Kidney tubule cell (primary cell): ENCODE measurements at places on chromosomes 6 and 20.

DNA sequence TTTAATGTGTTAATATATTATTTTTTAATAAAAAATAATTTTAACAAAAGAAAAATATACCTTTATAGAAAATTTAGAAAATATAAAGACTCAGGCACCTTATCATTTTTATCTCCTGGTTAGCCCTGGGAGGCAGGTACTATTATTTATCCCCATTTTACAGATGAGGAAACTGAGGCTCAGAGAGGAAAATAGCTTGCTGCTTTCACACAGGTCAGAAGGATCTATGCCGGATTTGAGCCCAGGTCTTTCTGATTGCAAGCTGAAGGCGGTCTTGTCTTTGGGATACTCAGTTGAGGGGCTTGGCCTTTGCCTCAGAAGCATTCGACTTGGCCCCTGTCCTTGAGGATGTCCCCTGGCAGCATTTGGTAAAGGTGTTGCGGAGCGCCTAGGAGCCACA is 11.5 kb upstream of the OSER1 start:
- DNase-seq: no peak

- DNase-seq: no peak
These were observed 14.5 kb downstream of the PERP start for GRCh38 chr6:138092686-138093085.

DNA sequence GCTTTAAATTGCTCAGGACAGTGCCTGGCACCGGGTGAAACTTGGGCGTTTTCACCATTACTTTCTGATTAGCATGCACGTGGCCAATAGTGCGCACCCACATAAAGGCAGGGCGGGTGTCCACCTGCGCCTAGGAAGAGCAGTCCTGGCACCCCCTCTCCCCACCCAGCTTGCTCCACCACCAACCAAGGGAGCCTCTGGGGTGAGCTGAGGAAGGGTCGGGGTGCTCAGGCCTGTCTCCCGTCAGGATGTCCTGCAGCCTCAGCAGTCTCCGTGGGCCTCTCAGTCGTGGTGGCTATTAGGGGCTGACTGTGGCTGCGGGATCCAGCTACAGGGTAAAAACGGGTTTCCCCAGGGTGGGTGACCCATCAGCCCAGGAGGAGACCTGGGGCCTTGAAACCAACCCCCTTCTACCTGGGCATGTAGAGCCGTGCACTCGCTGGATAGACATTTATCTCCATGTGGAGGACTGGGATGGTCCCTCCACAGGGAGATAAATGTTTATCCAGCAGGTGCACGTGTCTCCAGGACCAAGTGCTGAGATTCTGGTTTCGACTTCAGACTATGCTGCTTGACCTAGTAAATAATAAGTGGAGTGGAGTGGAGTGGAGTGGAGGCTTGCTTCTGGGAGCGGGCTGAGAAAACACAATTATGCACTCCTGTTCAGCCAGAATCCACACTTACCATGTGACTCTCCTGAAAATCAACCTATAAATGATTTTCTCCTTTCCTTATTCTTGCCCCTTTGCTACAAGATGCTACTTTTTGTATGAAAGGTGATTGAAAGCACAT is 91.1 kb downstream of the ZDHHC14 start:
- DNase-seq: no peak

GRCh38 chr6:28941684-28942448 is 18.1 kb upstream of the TRIM27 start:
- DNase-seq: no peak

GRCh38 chr20:39588148-39588757 is 626.1 kb downstream of the DHX35 start:
- no peak for DNase-seq

DNA sequence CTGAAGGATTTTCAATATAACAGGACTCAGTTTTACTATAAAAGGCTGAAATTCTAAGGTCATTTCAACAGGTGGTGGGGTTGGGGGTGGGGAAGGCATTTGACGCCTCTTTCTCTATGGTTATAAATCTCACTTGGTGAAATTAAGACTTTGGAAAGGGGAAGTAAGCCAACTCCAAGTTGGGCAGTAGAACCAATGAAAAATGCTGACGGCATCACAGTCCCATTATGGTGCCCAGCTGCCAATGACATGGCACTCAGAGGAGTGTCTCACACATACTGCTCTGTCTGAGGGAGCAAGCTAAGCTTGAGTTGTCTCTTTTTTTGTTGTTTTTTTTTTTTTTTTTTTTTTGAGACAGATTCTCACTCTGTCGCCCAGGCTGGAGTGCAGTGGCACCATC is 4.7 kb downstream of the SLC16A10 start:
- DNase-seq: no peak

GRCh38 chr6:167428664-167429333 is 103.9 kb downstream of the TTLL2 start:
- DNase-seq: no peak

GRCh38 chr6:162821102-162821501 is 93.3 kb downstream of the PACRG start:
- no peak for DNase-seq

- DNase-seq: no peak
These were observed 35.7 kb downstream of the PDE10A start for GRCh38 chr6:165627366-165627765.

- DNase-seq: no peak
These were observed 76.8 kb upstream of the BTN3A2 start for GRCh38 chr6:26288155-26288554.

- DNase-seq: peak; percentile 21
These were observed 118.5 kb downstream of the SIM1 start for GRCh38 chr6:100346203-100346602.

DNA sequence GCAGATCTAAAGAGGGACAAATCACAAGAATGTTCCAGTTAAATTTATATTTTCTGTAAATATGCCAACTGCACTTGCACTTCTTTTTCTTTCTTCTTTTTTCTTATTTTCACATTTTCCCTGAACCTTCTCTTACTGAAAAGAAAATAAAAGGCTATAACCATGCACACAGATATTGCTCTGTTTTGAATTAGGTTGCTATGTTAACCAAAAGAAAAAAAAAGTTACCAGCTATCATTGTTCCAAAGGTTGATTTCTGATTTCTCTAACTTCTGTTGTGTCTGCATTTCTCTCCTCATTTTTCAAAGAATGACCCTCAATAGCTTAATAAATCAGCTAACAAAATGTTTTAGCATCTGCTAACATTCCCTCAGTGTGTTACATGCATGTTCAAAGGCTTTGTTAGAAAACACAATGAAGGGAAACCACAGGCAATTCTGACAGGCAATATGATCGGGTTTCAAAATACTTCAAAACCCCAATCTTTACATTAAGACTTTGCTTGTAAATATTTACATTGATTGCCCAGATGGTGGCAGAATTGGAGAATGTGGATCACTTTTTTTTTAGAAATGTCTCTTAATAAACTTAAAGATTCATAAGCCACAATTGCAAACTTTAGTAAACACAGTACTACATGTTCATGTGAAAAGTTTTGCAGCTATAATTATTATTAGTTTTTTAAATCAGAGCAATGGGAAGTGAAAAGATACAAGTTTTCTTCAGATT is 928.3 kb upstream of the FLRT3 start:
- no peak for DNase-seq

DNA sequence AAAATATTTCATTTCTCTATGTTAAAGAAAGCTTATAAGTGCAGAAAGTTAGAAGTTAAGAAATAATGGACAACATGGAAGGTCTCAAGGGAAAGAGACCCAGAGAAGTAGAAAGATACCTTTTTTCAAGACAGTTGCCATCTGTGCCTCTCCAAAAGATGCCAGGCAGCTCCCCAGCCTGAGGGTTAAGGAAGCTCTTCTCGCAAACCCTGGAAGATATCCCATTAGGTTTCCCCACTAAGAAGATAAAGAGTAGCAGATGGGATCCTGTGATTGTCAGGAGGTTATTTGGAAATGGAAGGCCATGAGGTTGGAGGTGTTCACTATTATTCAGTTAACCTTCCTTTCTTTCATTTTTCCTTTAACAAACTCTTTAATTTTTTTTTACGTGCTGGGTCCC is 110.1 kb upstream of the SIM1 start:
- DNase-seq: no peak

DNA sequence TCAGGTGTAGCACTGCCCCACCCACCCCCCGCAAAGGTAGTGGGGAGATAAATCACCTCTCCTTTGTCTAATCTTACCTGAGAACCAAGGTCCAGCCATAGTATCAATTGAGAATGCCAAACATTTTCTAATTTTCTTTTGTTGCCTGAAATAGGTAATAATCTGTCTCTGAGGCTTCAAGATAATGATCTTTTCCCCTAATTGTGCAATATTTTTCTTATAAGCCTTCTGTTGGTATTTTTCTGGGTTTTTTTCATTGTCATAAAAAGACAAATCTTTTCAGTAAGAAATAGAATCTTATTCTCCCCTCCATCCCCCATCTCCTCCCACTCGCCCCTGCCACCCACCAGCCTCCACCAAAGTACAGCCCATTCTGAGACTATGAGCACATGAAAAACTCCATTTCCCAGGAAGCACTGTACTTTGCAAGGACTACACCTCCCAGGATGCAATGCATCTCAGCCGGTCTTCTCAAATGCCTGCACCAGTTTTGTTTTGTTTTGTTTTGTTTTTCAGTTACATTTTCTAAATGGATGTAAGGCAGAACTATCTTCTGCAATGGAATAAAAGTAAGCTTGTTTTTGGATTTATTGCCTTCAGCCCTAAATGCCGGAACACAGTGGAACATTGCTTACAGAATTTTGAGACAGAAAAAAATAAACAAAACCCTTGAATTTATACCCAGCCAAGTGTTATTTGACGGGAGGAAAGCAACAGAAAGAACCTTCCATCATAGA is 268.0 kb downstream of the TFAP2A start:
- DNase-seq: peak; percentile 32

DNA sequence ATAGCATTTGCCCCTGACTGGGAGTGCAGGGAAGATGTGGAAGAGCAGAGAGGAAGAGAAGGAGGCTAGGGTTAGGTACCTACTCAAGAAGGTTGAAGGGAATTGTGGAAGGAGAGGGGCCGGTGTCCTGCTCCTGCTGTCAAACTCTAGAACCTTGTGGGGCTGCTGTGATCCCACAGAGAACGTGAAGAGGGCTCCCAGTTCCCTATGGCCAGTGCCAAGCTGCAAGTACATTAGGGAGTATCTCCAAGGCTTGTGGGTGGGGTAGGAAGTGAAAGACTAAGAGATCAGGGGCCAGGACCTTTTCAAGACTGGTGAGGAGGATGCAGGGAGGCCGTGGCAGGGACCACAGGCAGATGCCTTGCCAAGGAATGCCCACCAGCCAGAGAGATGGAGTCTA is 263.4 kb downstream of the CDH26 start:
- DNase-seq: no peak

DNA sequence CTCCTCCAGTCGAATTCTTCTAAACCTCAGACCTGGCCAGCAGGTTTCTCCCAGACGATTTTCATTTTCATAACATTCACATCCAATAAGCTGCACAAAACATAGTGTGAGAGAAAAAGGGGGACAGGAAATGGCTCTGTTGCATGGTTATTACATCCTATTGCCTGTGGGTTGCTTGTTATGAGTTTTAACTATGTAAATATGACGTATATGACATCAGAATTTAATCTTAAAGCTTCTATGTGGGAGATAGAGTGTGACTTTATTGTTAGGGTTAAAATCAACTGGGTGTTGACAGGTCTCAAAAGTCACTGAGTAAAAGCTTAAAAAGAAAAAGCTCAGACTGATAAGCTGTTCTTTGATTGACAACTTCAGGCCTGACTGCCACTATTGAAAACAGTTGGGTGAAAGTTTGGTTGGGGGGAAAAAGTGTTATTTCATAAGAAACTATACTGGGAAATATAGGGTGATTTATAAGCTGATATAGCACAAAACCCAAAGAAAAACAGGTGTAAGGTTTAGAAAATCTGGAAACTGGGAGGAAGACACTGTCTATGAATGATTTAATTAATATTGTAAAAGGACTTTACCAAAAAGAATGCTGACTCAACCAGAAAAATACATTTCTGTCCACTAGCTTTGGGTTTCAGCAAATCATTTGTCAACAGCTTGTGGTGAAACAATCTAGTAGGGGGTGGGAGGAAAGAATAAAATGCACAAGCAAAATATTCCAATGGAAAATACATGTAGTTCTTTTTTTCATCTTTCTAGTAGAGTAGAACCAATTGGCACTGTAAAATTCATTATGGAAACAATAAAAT is 134.1 kb upstream of the CEP162 start:
- no peak for DNase-seq

- no peak for DNase-seq
These were observed 177.3 kb upstream of the TSHZ2 start for GRCh38 chr20:52794853-52795252.

- DNase-seq: peak; percentile 52
These were observed 37.2 kb upstream of the TAF8 start for GRCh38 chr6:42013134-42013516.

DNA sequence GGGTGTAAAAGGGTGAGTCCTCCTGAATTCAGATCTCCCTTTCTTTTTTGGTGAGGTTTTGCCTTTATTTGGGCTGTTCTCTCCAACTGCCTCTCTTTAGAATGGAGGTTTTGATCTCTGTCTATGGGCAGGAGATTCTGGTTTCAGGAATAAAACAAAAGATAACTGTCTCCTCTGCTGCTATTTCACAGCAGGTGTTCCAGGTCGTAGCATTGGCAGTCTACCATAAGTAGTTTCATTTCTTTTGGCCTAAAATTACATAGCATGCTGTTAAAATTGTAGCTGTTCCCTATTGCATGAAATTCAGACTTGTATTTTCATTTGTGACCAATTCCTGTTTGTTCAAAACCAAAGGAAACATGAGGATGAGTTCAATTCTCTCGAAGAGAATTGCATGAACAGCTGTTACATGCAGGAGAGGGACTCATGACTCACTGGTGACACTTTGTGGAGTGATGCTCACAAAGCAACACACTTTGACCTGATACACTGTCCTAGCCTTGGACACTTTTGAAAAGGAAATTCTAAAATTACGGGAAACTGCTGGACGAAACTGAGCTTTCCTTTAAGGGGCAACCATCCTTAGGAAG is 76.8 kb upstream of the SIRPG start:
- DNase-seq: peak; percentile 57

DNA sequence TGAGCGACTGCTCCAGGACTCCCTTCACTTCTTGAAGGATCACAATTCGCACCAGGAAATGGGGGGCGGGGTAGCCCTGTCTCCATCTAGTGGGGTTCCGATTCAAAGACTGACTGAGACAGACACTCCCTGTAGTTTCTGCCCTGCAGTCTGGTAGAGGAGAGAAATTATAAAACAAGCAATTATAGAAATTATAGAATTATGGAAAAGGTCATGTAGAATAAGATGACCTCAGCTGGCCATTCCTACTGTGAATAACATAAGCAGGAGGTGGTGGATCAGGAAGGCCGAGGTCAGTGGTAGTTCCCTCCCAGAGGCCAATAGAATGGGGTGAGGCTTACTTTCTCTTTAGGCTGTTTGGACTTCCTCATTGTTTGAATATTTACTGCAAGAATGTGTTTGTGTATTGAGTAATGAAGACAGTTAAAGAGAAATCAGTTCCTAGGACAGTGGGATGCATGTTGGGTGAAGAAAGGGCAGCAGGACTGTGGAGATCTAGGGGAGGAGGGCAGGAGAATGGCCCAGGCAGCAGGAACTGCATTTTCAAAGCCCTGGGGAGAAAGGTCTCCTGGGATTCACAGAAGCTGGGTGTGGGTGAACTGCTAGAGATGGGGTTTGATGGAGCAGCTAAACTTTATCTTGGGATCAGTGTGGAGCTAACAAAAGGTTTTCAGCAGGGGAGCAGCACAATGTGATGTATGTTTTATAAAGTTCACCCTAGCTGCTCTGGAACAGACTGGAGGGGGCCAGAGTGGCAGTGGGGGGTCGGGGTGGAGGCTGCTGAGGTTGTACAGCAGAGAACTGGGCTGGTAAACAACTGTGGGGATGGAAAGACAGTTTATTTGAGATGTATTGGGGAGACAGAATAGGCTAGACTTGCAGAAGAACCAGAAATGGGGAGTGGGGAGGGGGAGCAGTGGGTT is 2.1 kb downstream of the ZNF341 start:
- DNase-seq: peak; percentile 90

GRCh38 chr6:127550403-127550802 is 26.6 kb upstream of the C6orf58 start:
- peak; percentile 69 for DNase-seq
